ENCODE measurements at places on chromosomes 2 and 18.

- DNase-seq: no peak
These were observed 43.1 kb upstream of the SELENOI start for GRCh38 chr2:26302846-26303245.

DNA sequence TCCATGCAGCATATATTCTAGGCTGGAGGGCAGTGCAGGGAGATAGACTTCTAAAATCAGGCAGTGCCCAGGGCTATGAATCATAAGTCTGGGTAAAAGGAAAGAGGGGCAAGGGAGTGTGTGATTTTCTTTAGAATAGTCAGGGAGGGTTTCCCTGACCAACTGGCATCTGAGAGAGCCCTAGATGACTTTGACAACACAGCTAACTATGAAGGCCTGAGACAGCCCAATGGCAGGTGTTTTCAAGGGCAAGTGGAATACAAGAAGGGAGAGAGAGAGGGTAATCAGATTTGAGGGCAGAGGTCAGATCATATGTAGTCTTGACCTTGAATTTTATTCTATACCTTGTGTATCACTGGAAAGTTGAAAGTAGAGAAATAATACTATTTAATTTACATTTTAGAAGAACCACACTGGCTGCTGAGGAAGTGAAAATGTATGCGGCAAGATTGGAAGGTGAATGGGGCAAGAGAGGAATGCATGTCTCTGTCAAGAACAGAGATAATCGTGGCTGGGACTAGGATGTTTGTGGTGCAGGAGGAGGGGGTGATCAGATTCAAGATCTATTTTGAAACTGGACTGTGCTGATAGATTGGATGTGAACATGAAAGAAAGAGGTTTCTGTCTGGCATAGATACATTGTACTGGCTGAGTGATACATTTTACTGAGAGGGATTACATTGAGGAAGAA lies 1.9 kb upstream of the ITGB6 start:
- no peak for DNase-seq

GRCh38 chr2:237073552-237073951 lies 12.1 kb upstream of the COPS8 start:
- DNase-seq: no peak

DNA sequence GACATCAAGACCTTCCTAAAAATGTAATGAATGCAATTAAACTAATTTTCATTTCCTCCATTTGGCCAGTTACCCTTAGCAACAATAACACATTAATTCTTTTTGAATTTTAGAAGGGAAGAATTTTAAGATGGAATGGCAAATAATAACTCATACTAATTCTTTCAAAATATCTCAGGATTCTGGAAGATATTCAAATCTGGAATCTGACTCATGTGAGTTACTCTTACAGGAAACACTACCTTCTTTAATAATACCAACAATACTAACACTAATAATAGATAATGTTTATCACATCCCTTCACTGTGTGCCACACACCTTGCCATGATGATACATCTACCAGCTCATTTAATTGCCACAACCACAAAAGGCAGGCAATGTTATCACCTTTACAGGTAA lies 46.4 kb downstream of the ZNF521 start:
- no peak for DNase-seq

DNA sequence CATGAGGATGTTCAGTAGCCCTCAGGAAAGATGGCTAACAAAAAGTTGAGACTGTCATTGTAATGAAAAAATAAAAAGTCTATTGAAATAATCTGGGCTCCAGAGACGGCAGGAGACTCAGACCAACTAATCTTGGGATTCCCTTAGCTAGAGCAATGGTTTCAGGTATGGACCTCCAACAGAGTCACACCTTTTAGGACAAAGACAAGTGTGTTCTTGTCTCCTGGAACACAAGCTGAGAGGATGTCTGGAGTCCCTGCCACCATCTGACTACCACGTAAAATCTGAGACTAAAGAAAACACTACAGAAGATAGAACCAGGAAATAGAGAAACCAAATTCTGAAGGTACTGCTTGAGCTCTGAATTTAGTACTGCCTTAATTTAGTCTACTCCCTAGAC lies 103.3 kb upstream of the RBBP8 start:
- DNase-seq: no peak

DNA sequence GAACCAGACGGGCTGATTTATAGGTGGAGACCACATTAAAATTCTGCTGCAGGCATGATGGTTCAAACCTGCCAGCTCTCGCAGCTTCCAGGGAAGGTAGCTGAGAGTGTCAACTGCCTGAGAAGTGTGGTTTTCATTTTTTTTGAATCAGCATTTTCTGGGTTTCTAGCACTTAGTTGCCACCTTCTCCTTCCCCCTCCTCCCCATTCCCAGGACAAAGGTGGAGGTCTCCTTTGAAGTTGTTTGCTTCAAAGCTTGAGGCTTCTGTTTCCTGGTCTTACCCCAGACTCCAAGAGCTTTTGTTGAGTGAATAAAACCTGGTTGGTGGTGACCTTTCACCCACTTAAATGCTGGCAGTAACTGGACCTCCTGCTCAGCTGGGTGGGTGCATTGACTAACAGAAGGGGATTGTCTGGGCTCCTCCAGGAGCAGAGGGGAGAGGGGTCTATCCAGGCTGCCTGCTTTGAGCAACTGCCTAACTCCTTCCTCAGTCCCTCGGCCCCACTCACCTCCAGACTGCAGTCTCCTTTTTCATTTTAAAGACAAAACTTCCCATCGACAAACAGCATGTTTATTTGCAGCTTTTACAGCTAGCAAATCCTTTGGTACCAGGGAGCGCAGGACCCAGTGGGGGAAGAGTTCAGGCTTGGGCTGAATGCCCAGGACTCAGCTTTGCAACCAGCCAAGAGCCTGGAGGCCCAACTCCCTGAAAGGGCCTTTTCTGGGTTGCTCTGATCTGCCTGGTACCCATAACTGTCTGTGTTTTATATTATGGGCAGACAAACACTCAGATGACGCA lies 3.5 kb downstream of the RHOB start:
- no peak for DNase-seq

DNA sequence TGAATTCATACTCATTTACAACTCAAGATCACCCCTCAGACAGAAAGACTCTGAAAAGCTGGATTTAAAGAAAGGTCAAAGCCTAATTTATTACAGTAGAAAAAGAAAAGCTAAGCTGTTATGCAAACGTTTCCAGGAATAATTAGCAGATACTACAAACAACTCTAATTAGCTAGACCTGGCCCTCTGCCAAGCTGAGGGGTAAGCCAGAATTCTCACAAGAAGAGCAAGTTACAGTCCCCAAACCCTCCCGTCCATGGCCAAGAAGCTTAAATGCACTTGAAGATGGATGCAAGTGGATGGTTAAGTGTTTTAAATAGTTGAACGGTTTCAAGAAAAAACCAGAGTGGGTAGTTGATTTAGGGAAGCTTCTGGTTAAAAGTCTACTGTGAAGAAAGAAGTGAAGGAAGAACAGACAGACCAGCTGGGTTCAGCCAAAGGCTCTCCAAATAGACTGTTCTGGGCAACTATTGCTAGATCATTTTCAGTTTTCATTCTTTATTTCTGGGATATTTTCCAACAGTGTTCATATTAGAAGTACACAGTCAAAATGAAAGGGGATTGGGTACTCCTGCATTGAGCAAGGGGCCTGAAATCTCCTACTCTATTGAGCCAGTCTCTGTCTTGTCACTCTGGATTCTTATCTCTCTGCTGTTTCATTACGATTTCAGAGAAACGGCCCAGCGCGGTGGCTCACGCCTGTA lies 4.8 kb downstream of the LMAN2L start:
- DNase-seq: no peak

DNA sequence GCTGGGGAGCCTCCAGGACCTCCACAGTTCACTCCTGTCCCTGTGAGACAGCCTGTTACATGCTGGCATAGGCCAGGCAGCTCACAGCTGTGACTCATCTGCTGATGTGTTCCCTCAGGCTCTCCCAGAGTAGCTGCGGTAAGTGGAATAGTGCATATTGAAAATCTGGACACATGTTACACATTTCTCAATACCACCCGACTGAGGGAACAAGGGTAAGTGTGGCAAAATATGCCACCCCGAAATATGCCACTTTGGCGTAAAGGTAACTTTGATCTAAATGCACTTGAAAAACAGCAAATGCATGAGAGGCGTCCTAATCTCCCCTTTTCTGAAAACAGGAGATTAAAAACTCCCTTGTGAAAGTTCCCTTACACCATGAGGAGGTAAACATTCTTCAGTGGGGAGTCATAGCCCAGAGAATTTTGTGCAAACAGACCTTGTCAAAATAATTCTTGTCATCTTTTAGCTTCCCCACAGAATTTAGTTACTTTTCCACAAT lies 557.9 kb downstream of the CCDC85A start:
- no peak for DNase-seq

GRCh38 chr2:23905155-23905554 lies 21.8 kb downstream of the ATAD2B start:
- DNase-seq: no peak

- DNase-seq: no peak
These were observed 387.8 kb downstream of the IRS1 start for GRCh38 chr2:226411727-226412360.

- no peak for DNase-seq
These were observed 64.0 kb upstream of the ZNF516 start for GRCh38 chr18:76558881-76559667.

DNA sequence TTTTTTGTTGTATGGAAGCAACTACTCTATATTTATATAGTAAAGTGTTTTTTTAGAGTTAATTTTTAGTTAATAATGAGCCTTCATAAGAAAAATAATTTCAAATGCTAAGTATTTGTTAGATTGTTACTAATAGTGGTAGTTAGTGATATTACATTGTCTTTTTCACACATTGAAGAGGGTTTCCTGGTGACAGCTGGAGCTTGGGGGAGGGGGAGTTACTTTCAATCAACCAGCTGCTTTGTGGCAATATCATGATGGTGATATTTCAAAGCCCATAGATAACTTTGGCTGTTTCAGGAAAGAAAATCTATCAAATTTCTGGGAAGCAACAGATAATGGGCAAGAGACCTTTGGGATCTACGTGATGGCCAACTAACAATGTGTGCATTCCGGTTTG lies 4.1 kb downstream of the RHBDD1 start:
- DNase-seq: no peak

- DNase-seq: no peak
These were observed 35.0 kb downstream of the PIKFYVE start for GRCh38 chr2:208300847-208301618.

DNA sequence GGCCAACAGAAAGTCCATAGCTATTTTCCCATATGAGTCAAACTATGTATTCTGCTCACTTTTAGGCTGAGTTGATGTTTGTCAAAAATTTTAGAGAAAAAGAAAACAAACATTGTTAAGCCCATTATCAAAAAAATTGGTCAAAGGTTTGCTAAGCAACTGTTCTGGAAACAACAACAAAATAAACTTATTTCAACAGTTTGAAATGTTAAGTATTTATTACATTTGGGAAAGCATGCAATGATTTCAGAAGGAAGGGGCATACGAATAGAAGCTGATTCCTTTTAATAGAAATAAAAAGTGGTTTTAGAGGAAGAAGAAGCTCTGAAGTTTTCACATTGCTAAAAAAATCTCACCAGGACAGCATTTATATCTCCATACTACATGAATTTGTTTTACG lies 1837.5 kb upstream of the CELF4 start:
- no peak for DNase-seq

- no peak for DNase-seq
These were observed 3.9 kb downstream of the UBXN4 start for GRCh38 chr2:135745545-135745944.

DNA sequence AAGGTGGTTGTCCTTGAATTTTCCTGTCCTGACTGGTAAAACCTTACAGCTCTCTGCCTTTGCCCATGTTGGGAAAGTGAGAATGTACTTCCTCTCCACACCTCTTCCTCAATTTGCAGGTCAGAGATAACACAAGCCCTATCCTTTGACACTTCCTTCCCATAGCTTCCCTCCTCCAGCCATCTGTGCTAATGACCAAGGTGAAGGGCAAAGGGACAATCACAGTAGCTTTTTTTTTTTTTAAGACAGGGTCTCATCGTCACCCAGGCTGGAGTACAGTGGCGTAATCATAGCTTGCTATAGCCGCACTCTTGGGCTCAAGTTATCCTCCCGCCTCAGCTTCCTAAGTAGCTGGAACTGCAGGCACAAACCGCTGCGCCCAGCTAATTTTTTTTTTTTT lies 24.3 kb upstream of the STPG4 start:
- no peak for DNase-seq

DNA sequence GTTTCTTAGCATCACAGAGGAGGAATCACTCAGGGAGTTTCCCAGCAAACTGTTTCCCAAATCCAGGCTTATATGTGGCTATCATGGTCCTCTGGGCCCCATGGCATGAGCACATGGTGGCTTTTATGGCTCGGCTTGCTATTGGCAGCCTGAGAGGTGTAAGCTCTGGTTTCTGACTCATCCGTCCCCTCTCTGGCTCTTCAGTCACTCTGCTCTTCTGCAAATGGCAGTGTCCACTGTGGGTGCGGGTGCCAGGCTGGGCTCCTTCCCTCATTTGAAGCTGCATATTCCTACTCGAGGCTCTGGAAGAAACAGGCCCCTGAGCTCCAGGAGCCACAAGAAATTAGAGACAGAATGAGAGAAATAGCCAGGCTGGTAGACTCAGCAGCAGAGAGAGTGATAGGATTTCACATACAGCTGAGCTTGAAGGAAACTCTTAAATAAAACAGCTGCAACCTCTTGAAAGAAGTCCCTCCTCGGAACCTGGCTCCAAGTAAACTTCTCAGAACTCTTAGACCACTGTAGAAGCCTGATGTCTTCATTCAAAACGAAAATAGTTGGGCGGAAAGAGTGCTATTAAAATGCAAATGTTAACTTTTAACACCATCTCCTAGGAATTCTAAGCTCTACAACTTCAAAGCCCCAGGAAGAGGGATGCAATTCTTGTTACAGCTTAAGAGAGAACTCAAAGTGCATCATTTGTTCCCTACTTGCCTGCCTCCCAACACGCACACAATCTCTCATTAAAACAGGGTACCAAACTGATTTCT lies 212.6 kb upstream of the SP5 start:
- no peak for DNase-seq

DNA sequence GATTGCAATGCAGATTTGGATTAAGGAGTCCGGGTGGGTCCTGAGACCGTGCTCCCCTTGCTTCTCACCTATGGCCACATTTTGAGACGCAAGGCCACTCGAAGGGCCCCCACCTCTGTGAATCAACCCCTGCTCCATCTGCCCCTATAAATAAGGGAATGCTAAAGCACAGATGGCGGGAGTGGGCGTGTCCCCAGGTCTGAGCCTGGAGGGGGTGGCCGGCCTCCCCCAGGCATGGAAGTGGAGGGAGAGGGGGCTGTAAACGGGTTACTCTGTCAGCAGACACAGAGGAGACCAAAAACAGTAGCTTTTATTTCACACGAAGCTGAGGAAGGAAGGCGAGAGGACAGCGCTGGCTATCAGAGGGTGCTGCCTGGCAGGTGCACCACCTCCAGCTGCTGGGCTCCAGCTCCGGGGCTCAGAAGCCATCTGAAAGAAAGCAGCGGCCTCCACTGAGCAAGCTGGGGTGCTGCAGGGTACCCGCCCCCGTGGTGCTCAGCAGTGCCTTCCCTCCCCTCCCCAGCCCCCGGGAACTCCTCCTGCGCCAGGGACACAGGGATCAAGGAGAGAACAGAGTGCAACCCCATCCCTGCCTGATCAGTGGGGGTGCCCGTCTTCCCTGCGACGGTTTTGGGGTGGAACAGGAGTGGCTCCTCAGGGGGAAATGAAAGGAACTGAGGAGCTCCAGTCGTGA lies 56.7 kb upstream of the RAB6C start:
- DNase-seq: no peak

- no peak for DNase-seq
These were observed 25.3 kb upstream of the BZW1 start for GRCh38 chr2:200786423-200786822.
